ENCODE measurements at places on chromosomes 12 and 14.
A peak's percentile ranks its signal among the peaks of the same experiment; 100 is the strongest.

- peak; percentile 57 for DNase-seq
Observed at GRCh38 chr12:21416511-21417121, 20.8 kb upstream of the PYROXD1 start.

DNA sequence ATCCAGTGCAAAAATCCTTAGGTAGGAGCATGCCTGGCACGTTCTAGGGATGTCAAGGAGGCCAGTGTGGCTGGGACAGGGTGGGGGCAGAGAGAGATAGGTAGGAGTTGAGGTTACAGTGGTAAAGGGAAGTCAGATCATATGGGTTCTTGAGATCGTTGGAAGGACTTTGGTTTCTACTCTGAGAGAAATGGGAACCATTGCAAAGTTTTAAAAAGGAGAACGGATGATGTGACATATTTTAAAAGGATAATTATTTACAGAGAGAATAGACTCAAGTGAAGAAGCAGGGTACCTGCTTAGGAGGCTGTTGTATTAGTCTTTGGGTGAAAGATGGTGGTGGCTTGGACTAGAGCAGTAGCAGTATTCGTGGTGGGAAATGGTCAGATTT lies 47.6 kb upstream of the ATP2B1 start:
- DNase-seq, result no peak

DNA sequence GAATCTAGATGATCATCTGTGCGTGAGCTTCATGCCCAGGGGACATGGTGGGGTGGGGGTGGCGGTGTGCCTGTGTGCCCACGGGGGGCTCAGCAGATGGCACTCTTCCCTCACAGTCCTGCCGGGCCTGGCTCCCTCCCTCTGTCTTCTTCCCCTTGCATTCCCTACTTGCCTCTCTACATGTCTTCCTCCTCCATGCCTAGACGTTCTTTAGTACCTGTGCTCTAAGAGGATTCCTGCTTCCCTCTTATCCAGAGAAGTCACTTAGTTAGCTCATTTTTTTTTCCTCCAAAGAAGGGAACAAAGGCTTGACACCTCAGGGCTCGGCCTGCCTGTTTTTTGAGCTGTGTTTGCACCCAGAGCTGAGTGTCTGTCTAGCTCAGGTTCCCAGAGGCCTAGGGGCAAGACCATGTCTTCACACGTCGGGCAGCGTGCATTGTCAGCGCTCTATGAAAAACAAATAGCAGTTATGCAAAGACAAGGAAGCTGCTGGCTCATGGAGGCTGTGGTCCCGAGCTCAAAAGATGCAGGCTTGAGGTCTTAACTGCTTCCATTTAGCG lies 48.8 kb downstream of the NINJ2 start:
- peak; percentile 34 for DNase-seq

GRCh38 chr12:92928962-92929915 lies at the start of gene EEA1:
Gene EEA1, minus strand, starts transcription at chr12:92929295. Its CDS starts 229 bp downstream, at chr12:92929066.
- DNase-seq, result peak; percentile 92

- DNase-seq, result peak; percentile 9
Observed at GRCh38 chr12:67151886-67152285, 117.3 kb upstream of the CAND1 start.

- peak; percentile 30 for DNase-seq
Observed at GRCh38 chr12:7645395-7646177, 20.1 kb downstream of the APOBEC1 start.

DNA sequence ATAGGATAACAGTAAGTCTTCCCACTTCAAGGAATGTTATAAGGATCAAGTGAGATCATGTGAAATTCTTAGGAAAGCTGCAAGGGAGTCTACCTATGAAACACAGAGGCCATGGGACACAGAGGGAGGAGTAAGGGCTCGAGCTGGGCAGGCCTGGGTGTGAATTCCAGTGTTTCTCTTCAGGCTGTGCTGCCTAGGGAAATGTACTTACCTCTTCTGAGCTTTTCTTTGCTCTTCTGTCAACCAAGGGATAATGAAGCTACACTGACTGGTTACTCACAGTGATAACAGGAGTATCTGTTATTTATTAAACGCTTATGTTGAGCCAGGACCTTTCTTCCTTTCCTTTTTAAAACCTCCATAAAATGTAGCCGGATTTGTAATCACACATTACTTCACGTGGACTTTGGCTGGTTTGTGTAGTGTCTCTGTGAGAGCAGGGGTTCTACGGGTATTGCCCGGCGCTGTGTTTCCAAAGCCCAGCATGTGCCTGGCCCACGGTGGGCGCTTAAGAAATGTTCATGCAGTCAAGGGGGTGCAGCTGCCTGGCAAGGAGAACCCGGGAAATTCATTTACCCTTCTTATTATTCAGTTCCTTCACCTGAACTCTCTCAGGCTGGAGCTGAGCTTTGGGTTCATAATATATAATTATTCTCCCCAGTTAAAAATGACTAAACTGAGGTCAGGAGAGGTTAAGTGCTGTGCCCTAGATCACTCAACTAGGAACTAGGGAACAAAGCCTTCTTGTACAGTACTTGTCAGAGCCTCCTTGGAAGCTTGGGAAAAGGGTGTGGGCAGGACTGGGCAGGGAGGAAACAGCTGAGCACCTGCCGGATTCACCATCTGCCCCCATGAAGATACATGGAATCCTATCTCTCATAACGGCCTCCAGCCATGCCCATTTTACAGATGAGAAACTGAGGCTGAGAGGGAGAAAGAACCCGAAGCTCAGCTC lies 214.2 kb downstream of the CACNA1C start:
- no peak for DNase-seq

GRCh38 chr14:33790996-33791395 lies 159.9 kb downstream of the EGLN3 start:
- no peak for DNase-seq

- DNase-seq, result no peak
Observed at GRCh38 chr14:31269634-31270195, 62.1 kb upstream of the HECTD1 start.

DNA sequence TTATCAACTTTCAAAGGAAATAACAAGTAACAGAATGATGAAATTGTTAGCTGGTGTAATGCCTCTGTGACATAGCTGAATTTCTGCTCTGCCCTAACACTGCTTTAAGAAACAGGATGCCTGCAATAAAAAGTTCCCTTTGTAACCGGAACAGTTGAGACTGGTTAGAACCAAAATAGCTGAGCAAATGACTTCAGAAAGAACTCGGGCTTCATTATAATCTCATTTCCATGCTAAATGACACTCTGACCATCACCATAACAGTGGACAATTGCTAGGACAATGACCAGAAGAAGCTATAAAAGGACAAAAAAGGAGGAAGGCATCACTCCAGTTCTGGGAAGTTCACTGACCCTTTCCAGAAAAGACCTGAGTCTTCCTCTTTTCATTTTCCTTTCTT lies 23.5 kb upstream of the PYGL start:
- DNase-seq, result no peak

- peak; percentile 71 for DNase-seq
Observed at GRCh38 chr14:101733211-101733610, 28.3 kb upstream of the PPP2R5C start.

DNA sequence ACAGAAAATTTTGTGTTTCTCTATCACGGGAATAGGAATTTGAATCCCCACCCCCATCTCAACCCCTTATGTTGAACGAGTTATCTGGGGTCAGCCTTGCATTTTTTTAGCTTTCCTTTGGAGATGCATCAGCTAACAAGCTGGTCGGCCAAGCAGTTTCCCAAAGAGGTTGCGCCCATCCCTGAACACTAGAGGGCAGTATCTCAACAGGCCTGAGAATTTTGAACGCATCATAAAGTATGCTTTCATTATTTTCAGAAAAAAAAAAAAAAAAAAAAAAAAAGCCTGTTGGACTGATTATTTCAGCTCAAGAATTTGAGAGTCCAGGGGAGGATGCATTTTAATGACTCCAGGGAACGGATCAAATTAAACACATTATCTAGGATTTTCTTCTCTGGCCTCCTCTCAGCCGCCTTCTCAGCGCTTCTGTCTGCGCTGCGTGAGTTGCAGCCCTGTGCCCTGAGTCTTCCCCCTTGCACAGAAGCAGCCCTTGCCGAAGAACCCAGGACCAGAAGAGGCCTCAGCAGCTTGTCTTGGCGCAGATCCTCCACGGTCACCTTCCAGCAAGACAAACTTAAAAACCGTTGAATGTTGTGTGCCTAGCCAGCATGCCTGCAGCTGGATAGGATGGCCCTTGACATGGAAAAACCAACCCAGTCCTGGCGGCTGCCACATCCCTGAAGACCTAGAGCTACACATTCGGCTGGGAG lies 76.6 kb upstream of the GZMB start:
- DNase-seq, result peak; percentile 26

DNA sequence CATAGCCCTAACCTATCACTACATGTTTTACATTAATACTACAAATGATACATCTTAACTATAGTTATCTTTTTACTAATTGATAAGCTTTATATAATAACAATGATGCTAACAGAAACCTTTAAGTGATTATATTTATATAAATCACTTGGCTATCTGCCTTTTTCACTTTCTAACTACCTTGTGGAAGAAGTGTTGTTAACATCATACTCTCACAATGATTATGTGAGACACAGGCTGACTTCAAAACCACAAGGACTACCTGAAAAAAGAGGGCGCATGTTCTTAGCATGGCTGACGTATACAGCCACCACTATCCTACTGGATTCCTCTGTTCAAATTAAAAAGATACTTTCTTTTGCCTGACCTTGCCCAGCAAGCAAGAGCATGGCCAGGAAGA lies 135.3 kb upstream of the SOX5 start:
- no peak for DNase-seq

DNA sequence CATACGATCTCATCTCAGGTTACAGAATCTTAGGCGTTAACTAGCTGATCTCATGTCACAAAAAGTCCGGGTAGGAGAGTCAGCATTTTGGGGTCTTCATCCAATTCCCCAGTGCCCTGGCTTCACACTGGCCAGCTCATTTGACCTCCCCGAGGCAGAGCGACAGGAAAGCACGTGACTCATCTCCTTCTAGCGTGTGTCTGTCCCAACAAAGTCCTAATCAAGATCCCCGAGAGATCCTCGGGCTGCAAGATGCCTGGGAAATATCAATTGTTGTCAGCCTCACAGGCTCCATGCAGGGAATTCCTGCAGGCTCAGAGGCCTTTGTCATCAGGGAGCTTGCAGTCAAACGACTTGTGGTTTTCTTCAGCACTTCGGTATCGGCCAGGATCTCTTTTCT lies 57.5 kb downstream of the ZNF664 start:
- DNase-seq, result peak; percentile 87

- no peak for DNase-seq
Observed at GRCh38 chr12:109738209-109738608, 24.6 kb downstream of the FAM222A start.
